ENCODE measurements at places on chromosomes 1 and 21. TPM values are rescaled to one million over a fixed set of nuclear protein-coding genes. Genes with fewer than 3 reads are reported as not detected.
A peak's percentile ranks its signal among the peaks of the same experiment; 100 is the strongest.

The KCNQ4 gene
- under 0.01 TPM for total RNA-seq

The WLS gene
- total RNA-seq: 34.1 TPM

The HTR6 gene
- not detected for total RNA-seq

The PRDM16 gene
- 13.4 TPM for total RNA-seq

The TNFSF4 gene
- 0.13 TPM for total RNA-seq

The A3GALT2 gene
- not detected for total RNA-seq

The FCRL2 gene
- not detected for total RNA-seq

- peak; percentile 14 for DNase-seq
Measured at GRCh38 chr1:166884040-166884642, 8.1 kb upstream of the TADA1 start.

DNA sequence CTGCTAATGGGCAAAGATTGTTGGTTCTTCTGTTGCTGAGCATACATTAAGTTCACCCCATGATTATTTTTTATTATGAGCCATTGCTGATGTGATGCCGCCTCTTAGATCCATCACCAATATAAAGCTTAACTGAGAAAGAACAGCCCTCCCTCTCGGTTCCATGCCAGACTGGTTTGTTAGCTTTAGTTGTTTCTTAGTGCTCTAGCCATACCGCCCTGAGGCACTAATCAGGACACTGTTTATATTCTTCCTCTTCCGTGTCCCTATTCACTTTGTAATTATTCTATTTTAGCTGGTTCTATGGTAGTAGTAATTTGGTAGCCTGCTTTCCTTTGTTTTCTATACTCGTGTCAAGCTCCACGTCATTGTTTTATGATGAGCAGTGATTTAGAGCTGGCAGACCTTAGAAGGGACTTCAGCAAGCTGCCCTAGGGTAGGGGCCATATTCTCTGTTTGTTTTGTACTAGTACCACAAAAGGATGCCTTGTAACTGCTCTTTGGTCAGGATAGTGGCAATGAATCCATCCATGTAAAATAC is 27.3 kb upstream of the PDPN start:
- no peak for DNase-seq

DNA sequence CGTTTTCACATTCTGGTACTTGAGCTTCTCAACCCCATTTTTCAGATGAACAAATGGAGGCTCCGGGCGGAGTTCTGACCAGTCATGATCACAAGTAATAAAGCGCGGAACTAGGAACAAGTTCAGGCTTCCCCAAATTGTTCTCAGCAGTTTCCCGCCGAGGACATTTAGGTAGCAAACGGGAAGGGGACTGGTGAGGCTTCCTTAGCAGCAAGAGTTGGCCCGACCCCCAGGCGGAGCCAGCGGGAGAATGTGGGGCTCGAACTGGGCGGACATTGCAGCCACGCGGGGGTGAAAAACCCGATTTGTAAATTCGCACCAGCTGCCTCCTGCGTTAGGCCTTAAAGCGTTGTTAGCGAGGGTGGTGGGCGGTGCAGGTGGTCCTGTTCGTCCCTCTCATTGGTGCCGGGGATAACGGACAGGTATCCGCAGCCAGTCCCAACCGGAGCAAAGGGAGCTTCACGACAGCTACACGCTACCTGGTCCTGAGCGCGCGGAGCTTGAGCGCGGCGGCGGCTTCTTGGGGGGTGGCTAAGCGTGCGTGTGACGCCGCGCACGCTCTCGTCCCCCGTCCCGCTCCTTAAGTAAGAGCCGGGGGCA is 15.3 kb downstream of the SEMA6C start:
- DNase-seq: peak; percentile 87

DNA sequence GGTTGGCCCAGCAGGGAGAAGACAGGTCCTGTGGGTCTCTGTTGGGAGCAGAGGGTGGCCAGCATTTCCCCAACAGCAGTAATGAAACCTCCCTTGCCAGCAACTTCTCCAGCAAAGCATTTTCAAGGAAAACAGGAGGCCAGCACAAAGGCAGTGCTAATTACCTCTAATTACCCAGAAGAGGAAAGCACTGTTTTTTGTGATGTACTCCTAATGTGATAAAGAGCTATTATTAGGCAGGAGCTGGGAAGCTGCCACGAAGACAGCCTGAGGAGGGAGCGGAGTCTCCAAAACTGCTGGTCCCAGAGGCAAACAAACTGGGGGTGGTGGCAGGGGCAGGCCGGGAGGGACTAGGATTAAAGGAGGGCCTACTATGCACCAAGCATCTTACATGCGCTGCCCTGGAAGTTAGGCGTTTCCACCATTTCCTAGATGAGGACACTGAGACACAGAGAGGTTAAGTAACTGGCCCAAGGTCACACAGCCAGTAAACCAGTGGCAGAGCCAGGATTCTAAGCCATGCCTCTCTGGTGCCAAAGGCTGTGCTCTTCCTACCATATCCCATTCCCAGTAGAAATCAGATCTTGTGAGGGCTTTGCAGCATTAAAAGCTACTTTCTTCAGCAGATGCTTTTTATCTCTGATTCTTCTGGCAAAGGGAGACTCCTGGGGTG is 24.5 kb downstream of the HTR6 start:
- DNase-seq: no peak

DNA sequence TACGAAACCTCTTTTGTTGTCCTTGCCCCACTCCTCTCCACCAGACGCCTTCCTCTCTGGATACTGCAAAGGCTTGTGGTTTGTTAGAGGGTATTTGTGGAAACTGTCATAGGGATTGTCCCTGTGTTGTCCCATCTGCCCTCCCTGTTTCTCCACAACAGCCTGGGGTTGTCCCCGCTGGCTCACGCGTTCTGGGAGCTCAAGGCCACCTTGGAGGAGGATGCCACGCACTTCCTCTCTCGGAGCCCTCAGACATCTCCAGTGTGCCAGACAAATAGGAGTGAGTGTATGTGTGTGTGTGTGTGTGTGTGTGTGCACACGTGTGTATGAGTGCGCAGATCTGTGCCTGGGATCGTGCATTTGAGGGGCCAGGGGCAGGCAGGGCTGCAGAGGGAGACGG is 37.6 kb upstream of the IL19 start:
- no peak for DNase-seq

- DNase-seq: no peak
Measured at GRCh38 chr1:44685881-44686280, 11.4 kb downstream of the ARMH1 start.

- DNase-seq: no peak
Measured at GRCh38 chr1:110673805-110674336, 869 bp downstream of the KCNA3 start.

- no peak for DNase-seq
Measured at GRCh38 chr1:217812175-217812574, 181.0 kb downstream of the SPATA17 start.

GRCh38 chr1:63024132-63024531 is 240.2 kb downstream of the ATG4C start:
- no peak for DNase-seq

DNA sequence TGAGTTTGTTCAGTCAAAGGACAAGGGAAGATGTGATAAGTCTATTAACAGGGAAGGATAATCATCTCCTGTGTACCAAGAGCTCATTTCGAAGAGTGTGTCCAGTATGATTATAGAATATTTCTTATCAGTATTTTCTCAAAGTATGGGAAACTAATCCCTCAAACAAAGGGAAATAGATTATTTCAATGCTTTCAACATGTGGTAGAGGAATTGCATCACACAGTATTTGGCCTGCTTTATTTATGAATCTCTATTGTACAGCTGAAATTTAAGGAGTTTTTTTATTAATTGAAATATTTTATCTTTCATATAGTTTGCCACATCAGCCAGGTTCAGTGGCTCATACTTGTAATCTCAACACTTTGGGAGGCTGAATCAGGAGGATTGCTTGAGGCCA is 151.0 kb downstream of the CLEC20A start:
- DNase-seq: no peak

- DNase-seq: no peak
Measured at GRCh38 chr21:45889961-45890360, 91.6 kb upstream of the COL6A1 start.

DNA sequence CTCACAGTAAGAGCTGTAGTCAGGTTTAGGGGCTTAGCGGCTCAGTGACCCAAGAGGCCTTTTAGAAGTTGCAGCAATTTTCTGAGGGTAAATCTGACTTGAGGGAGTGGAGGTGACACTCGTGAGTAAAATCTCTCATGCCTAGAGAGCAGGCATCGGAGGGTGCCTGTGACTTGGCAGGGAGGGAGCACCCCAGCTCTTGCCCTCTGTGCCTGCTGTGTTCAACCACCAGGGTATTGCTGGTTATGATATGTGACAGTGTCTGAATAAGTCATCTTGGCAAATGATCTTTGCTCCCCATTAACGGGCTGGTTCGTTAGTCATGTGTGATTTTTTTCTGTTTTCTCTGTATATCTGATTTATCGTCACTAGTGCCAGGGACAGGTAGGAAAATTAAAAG is 5.9 kb downstream of the MAN1C1 start:
- no peak for DNase-seq

- DNase-seq: no peak
Measured at GRCh38 chr1:100539836-100540536, 2.0 kb downstream of the GPR88 start.

DNA sequence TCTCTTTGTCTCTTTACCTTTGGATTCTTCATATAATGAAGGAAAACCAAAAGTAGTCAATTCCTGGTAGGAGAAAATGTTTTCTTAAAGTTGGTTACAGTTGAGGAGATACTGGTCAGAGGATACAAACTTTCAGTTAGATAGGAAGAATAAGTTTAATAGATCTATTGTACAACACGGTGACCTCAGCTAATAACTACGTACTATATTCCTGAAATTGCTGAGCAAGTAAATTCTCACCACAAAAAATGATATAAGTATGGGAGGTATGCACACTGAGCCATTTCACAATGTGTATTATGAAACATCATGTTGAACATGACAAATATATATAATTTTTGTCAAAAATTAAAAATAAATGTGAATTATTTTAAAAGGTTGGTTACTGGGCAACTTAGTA is 20.4 kb downstream of the SSX2IP start:
- peak; percentile 43 for DNase-seq

DNA sequence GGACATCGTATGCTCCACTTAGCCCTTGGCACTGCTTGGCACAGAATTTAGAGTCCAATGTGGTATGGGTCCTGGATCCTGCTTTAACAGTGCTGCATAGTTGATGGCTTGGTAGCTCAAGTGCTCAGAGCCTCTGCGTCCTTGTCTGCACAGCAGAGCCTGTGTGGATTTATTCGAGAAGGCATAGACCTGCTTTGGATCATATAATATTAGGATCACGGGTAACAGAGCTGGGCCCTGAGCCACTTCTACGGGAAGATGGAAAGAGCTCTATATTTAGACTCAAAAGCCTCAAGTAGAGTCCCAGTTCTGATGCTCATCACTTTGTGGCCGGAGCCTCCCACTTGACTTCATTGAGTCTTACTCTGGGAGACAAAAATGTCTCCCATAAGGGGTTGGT is 164.4 kb upstream of the EDN2 start:
- no peak for DNase-seq

Data from bronchial epithelial cell (primary cell).